T-helper 2 cell treated with Interferon-gamma antibody and Interleukin-4, amounts not matched to agents 5 μg/mL and 100 μg/mL, for 36 hours (primary cell): ENCODE measurements at places on chromosomes 16 and 17.
A peak's percentile ranks its signal among the peaks of the same experiment; 100 is the strongest.

DNA sequence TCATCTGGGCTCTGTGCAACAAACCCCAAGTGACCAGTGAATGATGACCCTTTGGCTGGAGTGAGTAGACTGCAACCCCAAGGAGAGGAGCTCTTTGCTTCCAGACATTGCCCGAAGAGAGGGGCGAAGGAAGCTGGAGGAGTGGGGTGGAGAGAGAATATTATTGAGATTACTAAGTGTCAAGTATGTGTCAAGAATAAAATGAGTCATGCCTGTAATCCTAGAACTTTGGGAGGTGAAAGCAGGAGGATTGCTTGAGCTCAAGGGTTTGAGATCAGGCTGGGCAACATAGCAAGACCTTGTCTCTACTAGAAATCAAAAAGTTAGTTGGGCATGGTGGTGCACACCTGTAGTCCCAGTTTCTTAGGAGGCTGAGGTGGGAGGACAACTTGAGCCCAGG, 142.0 kb upstream of the CCL2 start:
- no peak for DNase-seq

DNA sequence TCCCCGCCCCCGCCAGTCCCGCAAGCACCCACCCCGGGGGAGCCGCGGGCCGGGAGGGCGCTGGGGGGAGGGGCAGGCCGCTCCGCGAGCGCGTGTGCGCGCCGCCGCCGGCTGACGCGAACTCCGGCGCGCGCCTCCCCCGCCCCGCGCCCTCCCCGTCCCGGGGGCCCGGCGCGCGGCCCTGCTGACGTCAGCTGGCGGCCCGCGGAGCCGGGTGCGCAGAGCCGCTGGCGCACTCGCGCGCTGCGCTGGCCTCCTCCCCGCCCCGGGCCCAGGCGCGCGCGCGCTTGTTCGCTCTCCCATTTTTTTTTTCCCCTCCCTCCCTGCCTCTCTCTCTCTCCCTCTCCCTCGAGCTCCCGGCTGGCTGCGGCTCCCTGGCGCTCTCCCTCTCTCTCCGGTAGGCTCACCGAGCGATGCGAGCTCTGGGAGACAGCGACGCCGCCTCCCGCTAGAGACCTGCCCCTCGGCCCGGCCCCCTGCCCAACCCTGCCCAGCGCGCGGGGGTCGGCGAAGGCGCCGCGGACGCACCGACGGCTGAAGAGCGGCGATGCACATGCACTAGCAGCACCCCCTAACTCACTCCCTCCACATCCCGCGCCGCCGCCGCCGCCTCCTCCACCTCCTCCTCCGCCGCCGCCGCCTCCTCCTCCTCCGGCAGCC, at the start of gene GNAO1:
GNAO1 (plus strand) TSS at position 334 of the 660 bp plus-strand sequence. CDS start 747 bp downstream, outside the sequence.
- DNase-seq = peak; percentile 56

- DNase-seq = no peak
These were observed 8.8 kb upstream of the GFAP start for GRCh38 chr17:44924107-44924544.

DNA sequence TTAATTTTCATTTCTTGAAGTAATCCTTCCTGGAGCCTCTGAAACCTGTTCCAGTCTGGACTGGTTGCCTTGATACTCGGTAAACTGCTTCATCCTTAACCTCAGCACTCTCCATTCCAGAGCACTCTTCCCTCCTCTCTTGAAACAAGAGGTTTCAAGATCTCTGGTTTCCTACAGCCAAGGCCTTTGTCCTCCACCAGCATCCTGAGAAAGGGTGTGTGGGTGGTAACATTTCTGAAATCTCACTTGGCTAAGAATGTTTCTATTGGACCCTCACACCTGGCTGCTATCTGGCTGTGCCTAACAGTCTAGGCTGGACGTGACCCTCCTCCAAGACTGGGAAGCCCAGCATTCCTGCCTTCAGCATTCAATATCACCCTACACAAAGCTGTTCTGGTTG, 99.7 kb downstream of the CYTH1 start:
- no peak for DNase-seq

DNA sequence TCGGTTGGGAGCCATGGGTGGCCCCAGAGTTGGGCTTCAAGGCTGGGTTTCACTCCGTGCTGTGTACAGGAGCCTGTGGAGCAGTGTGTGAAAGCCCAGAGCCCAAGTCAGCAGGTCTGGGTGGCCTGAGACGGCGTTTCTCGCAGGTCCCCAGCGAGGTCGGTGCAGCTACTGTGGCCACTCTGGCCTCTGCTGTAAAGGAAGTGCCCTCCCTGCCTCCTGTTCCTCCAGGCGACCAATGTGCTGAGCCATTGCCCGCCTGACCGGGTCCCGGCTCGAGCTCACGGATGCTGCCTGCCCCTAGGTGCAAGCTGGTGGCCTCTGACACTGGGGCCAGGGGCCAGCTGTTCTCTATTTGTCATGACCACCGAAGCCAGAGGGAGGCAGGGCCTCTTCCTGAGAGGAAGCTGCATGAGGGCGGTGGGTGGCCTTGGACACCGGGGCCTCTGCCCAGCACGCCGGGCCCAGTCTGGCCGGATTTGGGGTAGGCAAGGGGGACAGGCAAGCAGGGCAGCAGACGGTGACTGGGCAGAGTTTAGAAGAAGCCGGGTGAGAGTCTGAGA, 170.9 kb downstream of the IRF8 start:
- DNase-seq = no peak

GRCh38 chr17:43006639-43007551, at the start of gene IFI35:
Gene IFI35 (plus strand): TSS chr17:43006784. CDS start chr17:43006948, 164 bp downstream.
- peak; percentile 86 for DNase-seq

DNA sequence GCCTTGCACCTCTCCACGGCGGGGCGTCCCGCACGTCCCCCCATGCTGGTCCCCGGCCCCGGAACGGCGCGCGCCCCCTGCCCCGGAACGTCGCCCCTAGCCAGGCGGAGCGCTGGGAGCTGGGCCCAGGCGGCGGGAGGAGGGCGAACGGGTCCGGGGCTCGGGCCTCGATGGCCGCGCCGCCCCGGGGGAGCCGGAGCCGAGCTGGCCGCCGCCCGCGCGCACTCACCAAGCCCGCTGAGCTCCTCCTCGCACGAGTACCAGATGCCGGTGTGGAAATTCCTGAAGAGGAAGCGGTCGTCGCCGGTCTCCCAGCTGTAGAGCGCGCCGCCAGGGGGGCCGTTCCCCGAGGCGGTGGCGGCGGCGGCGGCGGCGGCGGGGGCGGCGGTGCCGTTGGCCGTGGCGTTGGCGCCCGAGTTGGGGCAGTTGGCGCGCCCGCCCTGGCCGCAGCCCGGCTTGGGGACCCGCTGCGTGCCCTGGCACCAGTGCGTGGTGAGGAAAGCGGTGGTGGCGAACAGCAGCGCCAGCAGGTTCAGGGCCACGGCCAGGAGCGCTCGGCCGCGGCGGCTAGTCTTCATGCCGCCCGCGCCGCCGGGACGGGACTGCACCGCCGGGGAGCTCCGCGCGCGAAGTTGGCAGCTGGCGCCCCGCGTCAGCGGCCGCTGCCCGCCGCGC, 530 bp downstream of the GSG1L start:
- no peak for DNase-seq

DNA sequence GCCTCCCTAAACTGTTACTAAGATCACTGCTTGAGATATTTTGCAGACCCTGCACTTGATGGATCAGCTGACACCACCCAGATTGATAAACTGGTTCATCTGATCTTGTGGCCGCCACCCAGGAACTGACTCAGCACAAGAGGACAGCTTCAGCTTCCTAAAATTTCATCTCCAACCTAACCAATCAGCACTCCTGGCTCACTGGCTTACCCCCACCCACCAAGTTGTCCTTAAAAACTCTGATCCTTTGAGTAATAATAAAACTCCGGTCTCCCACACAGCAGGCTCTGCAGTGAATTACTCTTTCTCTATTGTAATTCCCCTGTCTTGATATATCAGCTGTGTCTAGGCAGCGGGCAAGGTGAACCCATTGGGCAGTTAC, 174.8 kb downstream of the UTP18 start:
- DNase-seq = peak; percentile 39

- no peak for DNase-seq
These were observed 134.1 kb downstream of the SOX9 start for GRCh38 chr17:72254808-72255449.

GRCh38 chr16:69443927-69444631, 19.7 kb downstream of the CYB5B start:
- DNase-seq = peak; percentile 24

GRCh38 chr17:80969030-80969673, 22.5 kb upstream of the CHMP6 start:
- DNase-seq = no peak

- no peak for DNase-seq
These were observed 8.9 kb upstream of the CIITA start for GRCh38 chr16:10868104-10868595.

DNA sequence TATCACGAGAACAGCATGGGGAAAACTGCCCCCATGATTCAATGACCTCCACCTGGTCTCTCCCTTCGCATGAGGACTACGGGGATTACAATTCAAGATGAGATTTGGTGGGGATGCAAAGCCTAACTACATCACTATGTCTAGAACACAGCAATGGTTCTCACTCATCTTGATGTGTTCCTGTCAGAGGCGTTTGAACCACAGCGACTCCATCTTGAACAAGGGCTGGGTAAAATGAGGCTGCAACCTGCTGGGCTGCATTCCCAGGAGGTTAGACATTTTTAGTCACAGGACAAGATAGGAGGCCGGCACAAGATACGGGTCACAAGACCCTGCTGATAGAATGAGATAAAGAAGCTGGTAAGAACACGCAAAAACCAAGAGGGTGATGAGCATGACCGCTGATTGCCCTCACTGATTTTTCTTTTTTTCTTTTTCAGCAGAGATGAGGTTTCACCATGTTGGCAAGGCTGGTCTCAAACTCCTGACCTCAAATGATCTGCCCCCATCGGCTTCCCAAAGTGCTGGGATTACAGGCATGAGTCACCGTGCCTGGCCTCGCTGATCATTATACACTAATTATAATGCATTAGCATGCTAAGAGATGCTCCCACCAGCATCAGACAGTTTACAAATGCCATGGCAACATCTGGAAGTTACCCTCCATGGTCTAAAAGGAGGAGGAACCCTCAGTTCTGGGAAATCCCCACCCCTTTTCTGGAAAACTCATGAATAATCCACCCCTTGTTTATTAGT, 3.0 kb upstream of the PPY start:
- DNase-seq = no peak

DNA sequence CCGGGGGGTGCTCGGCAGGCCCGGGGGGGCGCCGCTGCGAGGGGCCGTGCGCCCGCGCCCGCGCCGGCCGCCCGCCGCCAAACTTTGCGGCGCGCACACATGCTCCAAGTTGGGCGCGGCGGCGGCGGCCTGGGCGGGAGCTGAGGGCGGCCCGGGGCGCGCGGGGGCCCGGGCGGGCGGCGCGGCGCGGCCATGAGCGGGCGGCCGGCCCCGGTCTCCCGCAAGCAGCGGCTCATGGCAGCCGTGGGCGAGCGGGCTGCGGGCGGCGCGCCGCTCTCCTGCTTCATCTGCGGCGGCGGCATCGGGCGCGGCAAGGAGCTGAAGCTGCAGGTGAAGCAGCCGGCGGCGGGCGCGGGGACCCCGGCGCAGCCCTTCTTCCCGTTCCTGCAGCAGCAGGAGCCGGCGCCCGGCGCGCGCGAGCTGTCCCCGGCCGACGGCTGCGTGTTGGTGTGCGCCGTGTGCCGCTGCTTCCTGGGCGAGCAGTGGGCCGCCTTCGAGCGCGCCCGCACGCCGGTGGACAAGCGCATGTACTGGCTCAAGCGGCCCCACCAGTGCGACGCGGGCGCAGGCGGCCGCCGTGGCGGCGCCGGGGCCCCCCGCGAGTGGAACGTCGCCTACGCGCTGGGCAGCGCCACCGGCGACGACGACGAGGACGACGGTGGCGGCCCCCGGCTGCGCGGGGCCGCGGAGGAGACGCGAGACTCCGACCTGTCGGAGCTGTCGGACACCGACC, 57.2 kb upstream of the CIBAR2 start:
- no peak for DNase-seq

DNA sequence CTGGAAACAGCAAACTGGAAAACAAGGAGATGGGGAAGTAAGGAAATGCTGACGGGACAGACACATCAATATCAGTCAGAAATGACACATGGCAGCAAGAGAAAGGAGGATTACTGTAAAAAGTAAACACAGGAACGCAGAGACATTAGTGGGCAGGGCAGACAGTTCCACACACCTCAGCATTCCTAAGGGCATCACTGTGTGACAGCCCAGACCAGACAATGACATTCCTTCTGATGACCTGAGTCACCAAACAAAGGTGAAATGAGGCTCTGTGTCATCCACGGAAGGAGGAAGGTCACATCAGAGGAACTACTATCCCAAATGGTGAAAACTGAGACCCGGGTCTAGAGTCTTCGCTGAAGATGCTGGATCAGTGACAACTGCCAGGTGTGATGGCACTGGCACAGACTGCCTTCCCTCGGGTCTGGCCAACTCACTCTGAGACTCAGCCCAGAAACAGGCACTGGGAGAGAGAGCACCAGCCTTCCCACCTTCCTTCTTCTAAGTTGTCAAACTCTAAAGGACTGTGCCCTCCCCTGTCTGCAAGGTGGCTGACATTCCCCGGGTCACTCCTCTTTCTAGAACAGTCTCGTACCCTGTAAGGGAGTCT, 36.7 kb downstream of the TK2 start:
- no peak for DNase-seq

DNA sequence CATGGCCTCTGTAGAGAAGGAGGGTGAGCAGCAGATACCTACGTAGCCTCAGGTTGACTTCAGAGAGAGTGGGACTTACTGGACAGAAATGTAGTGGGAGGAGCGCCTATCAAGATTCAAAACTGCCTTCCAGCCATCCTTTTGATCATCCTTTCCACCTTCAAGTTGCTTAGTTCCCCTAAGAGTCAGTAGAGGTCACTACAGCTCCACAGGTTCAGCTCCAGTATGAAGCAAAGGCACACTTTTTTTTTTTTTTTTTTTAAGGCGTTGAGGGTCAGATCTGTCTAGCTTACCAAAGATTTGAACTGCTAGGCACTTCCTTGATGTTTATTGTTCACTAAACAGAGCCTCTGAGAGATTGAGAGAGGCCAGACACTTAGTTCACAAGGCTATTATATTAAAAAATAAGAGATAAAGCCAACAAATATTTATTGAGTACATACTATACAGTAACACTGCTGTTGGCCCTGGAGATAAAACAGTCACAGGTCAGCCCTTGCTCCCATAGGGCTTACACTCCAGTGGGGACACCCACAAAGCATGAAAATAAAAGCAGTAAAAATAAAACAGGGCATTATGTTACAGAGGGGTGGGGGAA, 3.1 kb downstream of the RNF227 start:
- peak; percentile 46 for DNase-seq

- DNase-seq = peak; percentile 41
These were observed 11.8 kb downstream of the SYT17 start for GRCh38 chr16:19179546-19180490.

GRCh38 chr17:55347341-55347740, 74.3 kb downstream of the MMD start:
- no peak for DNase-seq

GRCh38 chr16:66952430-66953110, 8.5 kb upstream of the CES3 start:
- no peak for DNase-seq

DNA sequence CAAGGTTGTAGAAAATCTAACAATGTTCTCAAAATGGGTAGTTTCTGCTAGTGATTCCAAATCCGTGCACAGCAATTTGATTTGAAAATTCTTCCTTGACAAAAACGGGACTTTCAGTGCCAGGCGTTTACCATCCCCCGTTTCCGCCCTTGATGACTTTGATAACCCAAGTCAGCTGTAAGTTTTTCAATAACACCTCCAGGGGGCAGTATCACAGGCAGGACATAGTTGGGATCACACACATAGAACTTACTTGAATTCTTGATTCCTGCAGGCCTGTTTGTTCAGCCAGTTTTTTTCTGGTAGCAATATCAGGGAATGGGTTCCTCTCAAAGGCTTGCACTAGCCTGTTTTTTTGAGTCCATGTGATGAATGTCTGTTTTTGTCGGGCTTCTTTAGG, 5.6 kb downstream of the DUXB start:
- no peak for DNase-seq
